ENCODE measurements at places on chromosomes 12 and 14.

GRCh38 chr12:44431647-44432343 lies 444.3 kb downstream of the NELL2 start:
- no peak for DNase-seq

DNA sequence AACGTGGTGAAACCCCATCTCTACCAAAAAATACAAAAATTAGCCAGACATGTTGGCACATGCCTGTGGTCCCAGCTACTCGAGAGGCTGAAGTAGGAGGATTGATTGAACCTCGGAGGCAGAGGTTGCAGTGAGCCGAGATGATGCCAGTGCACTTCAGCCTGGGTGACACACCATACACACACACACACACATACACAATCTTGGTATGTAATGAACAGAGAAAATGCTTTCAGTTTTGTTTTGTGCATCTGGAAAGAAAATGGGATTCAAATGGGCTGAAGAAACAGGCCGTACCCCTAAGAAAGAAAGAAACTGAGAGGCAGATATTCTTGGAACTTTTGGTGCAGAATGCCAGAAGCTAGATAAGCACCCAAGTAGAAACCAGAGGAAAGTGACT lies 107.2 kb downstream of the PDE3A start:
- no peak for DNase-seq

GRCh38 chr12:49296034-49296835 lies 1.3 kb downstream of the PRPH start:
- peak; percentile 70 for DNase-seq

- DNase-seq: no peak
Measured at GRCh38 chr14:96940009-96940408, 142.8 kb downstream of the VRK1 start.

DNA sequence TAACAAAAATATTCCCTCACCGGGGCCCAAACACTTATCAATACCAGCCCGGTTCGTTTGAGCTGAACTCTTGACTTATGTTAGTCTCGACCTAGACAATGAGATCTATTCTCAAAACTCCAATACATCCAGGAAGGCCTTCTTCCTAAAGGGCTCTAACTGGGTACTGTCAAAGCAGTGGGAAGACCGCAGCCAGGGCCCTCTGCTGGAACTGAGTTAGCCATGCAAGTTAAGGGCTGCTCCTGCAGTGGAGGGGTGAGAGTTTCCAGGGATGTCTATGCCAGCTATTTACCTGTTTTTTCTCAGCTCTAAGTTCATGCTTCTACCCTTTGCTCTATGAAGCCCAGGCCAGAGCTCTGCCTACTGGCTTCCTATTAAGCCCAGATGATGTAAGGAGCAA lies 348.8 kb downstream of the GXYLT1 start:
- DNase-seq: no peak

DNA sequence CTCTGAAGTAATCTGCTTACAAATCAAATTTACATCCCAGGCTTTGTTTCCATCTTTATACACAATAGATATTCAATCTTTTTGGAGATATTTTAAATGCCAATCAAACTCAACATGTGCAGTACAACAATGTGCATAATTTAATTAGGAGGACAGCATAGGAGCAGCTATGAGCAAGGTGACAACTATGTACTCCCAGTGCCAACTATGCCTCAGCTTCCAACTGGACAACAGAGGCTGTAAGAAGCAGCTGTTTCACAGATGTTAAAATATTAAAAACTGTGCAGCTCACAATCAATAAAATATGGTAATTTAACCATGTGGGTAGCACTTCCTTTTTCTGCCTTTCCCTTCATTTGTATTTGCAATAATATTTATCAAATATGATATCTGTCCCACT lies 99.9 kb downstream of the ST8SIA1 start:
- no peak for DNase-seq

- DNase-seq: no peak
Measured at GRCh38 chr12:130049666-130050065, 112.6 kb upstream of the FZD10 start.

- DNase-seq: no peak
Measured at GRCh38 chr12:53538209-53538689, 31.0 kb upstream of the NPFF start.

DNA sequence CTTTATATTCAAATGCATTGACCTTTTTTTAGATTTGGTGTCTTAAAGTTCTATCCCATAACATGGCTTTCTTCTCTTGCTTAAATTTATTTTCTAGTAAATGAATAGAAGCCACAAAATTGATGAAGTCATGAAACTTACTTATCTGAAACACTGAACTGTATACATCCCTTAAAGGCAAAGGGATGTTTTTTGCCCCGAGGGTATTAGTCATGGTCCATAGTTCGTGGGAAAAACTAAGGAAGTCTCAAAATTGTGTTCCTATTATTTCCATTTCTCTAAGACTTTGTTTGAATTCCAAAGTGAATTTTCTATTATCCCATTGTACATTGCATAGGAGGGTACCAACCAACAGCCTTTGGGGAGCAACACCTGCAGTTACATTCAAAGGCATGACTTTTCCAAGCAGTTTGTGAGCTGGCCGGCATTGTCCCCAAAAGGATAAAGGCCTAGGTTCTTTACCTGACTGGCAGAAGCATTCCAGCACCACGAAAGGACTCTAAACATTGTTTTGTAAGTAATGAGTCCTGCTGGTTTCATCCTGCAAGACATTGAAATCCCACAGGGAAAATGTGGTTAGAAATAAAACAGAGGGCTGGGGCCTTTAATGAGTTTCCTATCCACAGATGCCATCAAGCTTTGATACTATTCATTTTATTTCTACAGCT lies 473.5 kb downstream of the PRKD1 start:
- DNase-seq: no peak

DNA sequence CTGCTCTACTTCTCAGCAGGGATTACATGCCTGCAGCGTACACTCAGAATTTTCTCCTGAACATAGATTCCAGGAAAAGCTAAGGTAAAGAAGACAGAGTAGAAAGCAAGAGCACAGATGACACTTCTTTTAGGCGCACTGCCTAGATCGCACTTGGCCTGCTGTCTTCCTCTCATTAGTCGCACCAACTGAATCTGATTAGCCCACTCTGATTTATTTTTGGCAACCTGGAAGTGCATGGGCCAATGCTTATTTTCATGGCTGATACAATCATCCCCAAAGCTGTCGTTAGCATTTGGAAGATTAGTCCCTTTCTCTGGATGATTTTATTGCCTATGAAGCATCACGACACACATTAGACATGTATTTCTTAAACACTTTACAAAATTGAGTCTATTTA lies 152.5 kb downstream of the PTPRO start:
- DNase-seq: no peak

- no peak for DNase-seq
Measured at GRCh38 chr12:85642808-85643207, 193.4 kb downstream of the RASSF9 start.

GRCh38 chr12:124909831-124910560 lies 4.5 kb downstream of the UBC start:
- no peak for DNase-seq

- DNase-seq: no peak
Measured at GRCh38 chr12:42828836-42829235, 239.3 kb upstream of the PRICKLE1 start.
